ENCODE measurements at places on chromosomes 11 and 22. TPM values are rescaled to one million over a fixed set of nuclear protein-coding genes. Genes with fewer than 3 reads are reported as not detected.

DNA sequence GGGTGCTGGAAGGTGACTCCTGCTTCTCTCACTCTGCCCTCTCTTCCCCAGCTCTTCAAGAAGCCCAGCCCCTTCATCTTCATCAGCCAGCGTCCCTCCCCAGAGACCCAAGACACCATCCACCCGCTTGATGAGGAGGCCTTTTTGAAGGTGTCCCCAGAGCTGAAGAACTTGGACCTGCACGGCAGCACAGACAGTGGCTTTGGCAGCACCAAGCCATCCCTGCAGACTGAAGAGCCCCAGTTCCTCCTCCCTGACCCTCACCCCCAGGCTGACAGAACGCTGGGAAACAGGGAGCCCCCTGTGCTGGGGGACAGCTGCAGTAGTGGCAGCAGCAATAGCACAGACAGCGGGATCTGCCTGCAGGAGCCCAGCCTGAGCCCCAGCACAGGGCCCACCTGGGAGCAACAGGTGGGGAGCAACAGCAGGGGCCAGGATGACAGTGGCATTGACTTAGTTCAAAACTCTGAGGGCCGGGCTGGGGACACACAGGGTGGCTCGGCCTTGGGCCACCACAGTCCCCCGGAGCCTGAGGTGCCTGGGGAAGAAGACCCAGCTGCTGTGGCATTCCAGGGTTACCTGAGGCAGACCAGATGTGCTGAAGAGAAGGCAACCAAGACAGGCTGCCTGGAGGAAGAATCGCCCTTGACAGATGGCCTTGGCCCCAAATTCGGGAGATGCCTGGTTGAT lies 12.6 kb downstream of the IL10RA start:
- DNase-seq: no peak

GRCh38 chr11:57474803-57475115 lies 14.4 kb downstream of the RTN4RL2 start:
- DNase-seq: no peak

The OR52E8 gene
- not detected for total RNA-seq

DNA sequence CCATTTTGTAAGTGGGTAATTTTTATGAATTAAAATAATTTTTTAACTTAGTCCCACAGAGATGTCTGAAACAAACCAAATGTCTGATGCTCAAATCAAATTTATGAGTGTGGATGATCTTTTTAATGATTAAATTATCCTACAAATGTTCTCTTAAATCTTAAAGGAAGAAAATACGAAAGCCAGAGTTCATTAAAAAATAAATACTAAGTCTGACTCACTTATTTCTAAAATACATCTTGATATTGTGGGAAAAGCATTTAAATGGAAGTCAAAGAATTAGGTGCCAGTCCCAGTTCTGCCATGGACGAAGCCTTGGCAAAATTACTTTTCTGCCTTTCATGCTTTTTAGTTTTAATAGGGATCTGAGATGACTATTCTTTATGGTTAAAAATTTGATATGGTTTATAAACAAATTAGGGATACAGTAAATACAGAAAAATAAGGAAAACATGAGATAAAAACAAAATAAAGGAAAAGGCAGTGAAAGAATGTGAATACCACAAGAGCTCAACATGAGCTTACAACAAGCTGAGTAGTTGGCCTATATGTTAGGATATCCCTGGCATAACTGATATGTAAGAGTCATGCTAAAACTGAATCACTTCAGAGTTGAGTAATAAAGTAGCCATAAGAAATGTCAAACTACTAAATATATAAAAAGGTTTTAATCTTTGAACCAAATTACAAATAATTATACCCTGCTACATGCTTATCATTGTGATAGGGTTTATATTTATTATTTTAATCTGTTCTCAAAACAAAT lies 9.2 kb downstream of the CCDC34 start:
- DNase-seq: no peak

DNA sequence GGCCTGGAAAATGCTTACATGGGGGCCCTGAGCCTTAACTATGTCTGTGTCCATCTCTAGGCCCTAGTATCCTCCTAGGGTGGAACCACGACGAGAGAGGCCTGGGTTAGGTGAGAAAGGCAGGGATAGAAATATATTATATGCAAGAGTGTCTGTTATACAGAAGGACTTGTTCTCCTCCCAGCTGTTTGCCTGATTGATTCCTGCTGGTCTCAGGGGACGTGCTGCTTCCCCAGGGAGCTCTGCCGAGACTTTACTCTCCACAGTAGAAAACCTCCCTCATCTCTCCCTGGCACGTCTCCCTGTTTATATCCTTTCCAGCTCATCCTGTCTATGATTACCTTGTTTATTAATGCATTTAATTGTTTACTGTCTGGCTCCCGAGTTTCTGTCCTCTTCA lies 132.6 kb downstream of the MIAT start:
- no peak for DNase-seq

DNA sequence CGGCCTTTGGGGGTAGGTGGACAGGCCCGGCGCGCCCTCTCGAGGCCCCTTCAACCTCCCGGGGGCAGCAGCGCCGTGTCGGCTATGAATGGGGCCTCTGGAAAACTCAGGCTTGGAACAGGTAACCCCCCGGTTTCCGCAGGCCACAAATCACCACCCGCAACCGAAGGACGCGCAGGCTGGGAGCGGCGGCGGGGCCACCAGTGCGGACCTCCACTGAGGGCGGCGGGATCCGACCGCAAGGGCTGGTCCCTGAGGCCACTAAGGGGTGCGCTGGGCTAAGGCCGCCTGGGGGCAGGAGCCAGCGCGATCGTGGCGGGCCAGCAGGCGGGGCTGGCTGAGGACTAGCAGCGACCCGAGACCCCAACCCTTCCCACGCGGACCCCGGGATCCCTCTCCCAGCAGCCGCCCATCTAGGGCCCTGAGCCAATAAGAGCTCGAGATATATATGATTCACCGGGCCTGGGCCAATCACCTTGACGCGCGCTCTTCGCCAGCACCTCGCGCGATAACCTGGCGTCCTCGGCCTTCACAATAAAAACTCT lies 609 bp upstream of the ATF4 start:
- peak; percentile 99 for DNase-seq

GRCh38 chr22:27865496-27865895 lies 53.6 kb downstream of the PITPNB start:
- DNase-seq: no peak

- no peak for DNase-seq
Observed at GRCh38 chr11:59767225-59767611, 12.0 kb downstream of the STX3 start.

The MLC1 gene
- total RNA-seq: not detected

DNA sequence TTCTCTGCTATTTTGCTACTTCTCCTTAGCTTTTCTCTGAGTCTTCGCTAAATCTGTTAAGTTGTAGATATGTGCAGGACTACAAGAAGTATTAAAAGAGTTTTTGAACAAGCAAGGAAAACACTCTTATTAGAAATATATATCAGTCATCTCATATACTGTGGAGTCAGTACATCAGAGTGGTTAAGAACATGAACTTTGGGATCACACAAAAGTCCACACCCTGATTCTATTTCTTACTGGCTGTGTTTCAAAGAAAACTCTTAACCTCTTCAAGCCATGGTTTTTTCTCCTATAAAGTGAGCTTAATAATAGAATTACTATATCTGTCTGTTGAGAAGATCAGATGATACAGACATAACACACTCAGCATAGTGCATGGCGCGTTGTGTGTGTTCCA lies 29.5 kb downstream of the MMP13 start:
- no peak for DNase-seq

The ARHGAP20 gene
- 0.48 TPM for total RNA-seq

DNA sequence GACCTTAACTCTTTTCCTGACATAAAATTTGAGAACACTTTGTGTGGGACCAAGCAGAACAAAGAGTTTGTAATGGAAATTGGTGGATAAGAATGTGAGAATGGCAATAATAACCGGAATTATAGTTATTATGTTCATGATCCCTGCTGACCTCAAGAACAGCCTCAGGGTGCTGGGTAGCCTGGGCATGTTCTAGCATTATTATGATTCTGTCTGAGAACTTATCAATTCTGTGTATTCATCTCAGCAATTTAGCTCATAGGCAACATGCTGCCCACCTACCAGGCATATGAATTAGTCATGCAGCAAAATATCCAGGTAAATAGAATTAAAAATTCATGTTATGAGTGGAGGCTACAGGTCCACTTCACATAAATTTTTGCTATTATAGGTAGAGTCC lies 61.9 kb downstream of the CTSC start:
- DNase-seq: no peak

- no peak for DNase-seq
Observed at GRCh38 chr22:16783930-16784354, 41.3 kb downstream of the XKR3 start.

The NUP50 gene
- 19.4 TPM for total RNA-seq

The SLC35F2 gene
- 0.22 TPM for total RNA-seq
